ENCODE measurements at places on chromosomes 3 and 15.

DNA sequence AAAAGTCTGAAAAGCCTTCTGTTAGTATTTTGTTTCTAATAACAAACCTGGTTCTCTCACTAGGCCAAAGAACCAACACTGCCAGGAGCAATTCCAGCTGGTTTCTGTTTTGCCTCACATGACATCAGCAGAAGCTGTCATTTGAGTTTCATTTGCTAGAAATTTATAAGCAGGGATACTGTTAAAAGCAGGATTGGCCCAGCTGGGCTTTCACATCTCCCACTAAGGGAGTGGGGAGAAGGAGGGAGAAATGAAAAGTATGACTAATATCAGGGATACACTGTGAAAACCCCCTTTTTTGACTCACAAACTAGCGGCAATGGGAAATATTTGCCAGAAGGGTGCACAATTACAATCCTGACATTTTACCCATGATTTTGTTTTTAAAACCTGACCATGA, 5.3 kb downstream of the CCDC80 start:
- DNase-seq = peak; percentile 91

DNA sequence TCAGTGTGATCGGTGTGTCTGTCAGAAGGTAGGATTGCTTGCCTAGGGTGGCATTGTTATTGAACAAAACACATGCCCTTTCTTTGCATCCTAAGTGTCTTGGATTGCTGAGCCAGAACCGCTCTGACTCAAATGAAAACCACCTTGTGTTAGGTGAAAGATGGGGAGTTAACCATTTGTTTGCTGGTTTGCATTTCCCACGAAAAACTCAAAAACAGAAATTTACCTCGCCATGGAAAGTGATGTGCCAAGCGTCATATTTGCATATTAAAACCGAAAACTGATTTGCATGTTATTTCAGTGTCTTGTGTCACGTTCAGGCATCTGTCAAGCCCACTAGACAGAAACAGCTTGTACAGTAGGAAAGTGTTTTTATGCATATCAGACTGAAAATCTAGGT, 474.6 kb upstream of the TPRG1 start:
- no peak for DNase-seq

- DNase-seq = peak; percentile 1
Observed at GRCh38 chr3:168511428-168512014, 415.8 kb upstream of the GOLIM4 start.

GRCh38 chr15:39629371-39629770, 48.5 kb downstream of the THBS1 start:
- peak; percentile 35 for DNase-seq

DNA sequence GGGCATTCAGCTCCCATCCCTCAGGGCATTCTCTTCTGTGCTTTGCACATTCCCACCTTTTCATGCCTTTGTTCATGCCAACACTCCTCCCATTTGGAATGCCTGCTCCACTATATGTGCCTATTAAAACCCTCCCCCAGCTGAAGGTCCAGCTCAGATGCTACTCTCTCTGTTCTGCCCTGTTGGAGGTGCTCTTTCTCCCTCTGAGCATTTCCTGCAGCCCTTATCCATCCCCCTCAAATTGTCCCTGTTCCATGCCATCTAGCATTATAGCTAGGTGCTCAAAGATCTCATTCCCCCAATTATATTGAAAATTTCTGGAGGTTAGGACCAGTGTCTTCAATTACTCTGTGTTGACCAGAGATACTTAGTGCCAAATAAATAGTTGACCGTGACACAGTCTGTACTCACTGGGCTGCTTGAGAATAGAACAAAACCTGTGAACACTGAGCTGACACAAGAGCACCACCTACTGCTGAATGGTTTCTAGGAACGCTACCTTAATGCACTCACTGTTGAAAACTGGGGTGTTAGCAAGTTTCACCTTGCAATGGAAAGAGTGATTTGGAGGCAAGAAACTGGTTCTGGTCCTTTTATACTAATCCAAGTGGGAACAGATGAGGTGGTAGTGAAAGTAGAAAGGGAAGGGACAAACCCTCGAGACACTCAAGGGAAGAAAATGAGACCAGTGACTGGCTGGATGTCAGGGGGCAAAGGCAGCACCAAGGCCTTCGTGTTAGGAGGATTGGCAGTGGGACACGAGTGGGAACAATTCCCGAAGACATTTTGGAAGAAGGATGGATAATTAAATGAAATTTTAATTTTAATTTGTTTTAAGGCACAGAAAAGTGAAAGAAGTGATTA, 289.8 kb upstream of the ROPN1 start:
- peak; percentile 58 for DNase-seq

GRCh38 chr3:183094711-183095110, 4.6 kb downstream of the MCCC1 start:
- no peak for DNase-seq

DNA sequence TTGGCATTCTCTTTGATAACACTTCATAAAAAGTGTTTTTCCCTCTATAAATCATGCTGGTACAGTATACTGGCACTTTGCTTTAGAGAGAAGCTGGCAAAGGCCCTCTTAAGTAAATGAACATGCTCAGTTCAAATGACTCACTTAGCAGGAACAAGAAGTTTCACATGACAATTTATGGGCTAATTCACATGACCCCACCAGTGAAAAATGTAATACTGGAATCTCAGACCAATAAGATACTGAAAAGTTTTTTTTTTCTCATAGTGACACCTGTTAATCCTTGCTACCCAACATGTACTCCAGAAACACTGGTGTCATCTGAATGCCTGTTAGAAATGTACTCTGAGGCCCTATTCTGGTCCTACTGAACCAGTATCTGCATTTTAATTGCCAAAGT, 13.9 kb downstream of the BTBD1 start:
- peak; percentile 84 for DNase-seq

DNA sequence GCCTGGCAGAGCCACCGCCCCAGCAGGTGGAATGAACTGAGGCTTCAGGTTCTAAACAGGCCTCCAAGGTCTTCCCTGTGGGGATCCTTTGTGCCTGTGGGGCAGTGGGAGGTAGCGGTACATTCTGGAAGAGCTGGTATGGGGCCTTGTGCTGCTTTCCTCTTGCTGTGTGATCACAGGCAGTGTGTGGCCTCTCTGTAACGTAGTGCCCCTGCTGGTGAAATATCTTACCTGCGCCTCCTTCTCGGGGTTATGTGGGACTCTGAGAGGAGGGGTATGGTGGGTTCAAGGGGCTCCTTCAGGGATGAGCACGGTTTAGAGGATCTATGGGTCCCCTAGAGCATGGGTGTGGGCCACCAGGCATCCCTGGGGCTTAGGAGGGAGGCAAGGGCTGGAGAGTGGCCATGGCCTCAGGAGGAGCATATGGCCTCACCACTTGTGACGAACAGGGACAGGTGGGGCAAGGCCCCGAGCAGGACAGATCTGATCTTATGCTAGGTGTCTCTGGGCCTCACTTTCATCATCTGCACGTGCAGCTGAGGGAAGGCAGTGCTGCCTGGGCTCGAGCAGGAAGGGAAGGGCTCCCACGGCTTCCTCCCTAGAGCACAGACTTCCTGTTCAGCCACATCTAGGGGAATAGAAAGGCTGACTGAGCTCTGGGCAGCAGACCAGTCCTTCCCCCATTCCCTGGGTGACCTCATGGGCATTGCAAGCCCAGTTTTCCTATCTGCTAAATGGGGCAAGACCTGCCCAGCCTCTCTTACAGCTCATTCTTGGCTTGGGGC, 1.9 kb upstream of the ALS2CL start:
- peak; percentile 25 for DNase-seq

- DNase-seq = no peak
Observed at GRCh38 chr3:72261566-72262564, 476.9 kb upstream of the PROK2 start.

- DNase-seq = no peak
Observed at GRCh38 chr3:101758224-101758623, 20.8 kb upstream of the NXPE3 start.

DNA sequence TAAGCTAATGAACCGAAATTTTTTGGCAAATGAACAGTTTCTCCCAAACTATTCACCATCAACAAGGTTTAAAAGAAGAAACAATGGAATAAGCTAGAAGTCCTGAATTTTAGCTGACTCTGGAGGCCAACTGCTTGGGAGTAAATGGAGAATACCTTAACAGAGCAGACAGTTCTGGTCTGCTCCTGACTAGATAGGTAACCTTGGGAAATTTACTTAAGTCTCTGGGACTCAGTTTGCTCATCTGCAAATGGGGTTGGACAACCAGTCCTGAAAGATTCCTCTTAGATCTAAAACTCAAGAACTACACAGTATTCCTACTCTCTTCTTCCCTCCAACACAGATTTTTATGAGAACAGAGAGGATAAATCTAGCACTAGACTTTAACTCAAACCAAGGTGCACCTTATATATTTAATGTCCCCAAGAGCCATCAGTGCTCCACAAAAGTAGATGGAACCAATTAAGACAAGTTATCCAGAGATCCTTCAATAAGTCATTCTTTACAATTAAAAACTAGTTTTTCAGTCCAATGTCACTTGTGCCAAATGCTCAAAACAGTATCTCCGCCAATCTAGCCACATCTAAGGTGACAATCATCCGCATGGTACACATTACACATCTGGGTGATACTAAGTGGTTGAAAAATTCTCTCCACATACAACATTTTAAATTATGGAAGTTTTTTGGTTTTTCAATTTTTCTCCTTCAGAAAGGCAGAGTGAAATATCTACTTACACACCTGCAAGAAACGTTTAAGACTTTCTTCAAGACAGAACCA, 1.5 kb downstream of the RHOA start:
- no peak for DNase-seq

- DNase-seq = no peak
Observed at GRCh38 chr3:108381529-108382140, 85.3 kb downstream of the HHLA2 start.

GRCh38 chr3:120155108-120155507, 60.9 kb upstream of the GSK3B start:
- DNase-seq = no peak

DNA sequence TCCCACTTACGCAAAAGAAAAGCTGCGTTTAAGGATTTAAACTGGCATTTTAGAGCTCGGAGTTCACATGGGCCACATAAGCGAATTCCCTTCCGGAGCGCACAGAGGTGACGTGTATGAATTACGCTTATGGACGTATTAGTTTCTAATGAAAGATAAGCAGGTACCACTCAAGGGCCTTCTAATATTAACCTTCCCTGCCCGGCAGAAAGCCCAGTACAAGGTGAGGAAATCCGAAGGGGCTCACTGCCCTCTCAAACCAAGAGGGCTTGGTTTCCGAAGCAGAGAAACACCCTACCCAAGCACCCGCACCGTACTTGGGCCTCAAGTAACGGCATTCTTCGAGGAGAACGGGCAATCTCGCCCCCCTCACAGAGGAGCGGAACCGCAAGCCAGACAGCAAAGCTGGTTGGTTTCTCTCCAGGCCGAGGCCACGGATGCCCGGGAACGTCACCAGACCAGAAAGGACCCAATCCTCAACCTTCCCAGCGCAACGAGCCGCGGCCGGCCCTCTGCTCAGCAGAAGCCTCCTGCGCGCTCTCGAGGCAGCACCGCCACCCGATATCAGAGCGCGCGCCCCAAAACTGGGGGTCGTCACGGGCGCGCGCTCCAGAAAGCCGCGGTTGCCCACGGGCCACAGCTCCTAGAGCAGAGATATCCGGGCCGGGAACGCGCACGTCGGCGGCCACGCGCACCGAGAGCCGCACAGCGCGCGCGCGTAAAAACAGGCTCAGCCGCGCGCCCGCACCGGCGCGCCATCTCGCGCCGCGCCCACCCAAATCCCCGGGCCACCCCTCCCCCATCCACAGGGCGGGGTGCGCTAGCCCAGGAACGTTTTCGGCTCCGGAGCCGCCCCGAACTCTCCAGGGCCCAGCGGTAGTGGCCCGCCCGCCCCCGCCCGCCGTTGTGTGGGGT, 676 bp downstream of the QRICH1 start:
- peak; percentile 78 for DNase-seq
